Umbilical cord (tissue), 2 donors: ENCODE measurements at places on chromosomes 12 and 14. TPM values are rescaled to one million over a fixed set of nuclear protein-coding genes. Genes with fewer than 3 reads are reported as not detected.

C1S gene
- total RNA-seq: 201 TPM

CCDC60 gene
- total RNA-seq: 5.1 TPM

DNA sequence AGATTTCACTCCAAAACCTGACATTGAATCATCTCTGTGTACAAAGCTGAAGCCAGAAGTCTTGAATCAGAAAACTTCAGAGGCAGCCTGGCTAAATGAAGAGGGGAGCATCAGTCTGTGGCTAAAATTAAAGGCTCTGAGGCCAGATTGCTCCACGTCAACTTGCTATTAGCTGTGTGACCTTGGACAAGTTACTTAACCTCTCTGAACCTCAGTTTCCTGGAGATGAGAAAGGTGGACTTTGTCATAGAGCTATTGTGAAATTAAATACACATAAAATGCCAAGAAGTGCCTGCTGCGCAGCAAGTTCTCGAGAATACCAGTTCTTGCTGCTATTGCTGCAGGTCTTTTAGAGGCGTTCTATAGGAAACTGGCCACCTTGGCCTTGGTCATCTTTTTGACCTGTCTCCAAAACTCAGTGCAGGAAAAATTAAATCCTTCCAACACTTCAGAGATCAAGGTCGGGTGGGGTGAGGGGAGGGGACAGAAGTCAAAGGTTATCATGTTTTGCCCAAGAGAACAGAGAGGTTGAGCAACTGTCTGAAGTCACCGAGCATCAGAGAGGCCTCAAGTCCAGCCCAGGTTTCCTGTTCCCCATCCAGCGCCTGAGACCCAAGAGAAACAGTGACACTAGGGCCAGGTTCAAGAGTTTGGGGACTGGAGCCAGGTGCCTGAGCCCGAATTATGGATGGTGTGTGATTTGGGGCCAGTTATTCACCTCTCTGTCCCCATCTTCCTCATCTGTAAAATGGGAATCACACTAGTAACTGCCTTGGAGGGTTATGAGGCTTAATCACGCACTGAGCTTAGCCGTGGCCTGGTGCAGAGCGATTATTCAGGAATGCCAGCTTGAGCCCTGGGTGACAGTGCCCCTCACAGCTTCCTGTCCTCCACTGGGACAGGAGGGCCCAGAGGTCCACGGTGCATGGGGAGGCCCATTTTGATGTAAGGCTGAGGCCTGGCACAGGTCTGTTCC is 1.1 kb downstream of the SERPINA1 start:
- no peak for DNase-seq

DNA sequence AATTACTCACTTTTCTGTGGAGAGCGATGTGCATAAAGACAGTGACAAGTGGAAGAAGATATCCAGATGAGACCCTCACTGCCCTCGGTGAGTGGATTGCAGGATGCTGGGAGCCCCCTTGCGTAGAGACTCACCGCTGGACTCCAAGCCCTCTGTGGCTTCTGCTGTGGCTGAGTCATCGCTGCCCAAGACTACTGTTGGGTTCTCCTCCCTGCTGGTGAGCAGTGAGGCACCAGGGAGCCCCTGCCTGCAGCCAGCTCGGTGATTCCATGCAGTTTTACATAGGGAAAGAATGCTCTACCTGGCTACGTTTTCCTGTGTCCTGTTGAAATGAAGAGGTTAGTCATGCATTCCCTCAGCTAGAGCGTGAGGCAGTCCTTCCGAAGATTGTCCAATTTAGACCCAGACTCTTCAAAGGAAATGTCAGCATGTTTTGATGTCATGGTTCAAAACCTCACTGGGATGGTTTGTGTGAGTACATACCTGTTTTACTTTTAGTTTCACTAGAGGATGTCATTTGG is 28.2 kb downstream of the TRAF3 start:
- no peak for DNase-seq

ARHGEF25 gene
- total RNA-seq: 101 TPM

GRCh38 chr14:76307786-76308780 is 67.9 kb upstream of the ESRRB start:
- no peak for DNase-seq

KRT71 gene
- not detected for total RNA-seq

DNA sequence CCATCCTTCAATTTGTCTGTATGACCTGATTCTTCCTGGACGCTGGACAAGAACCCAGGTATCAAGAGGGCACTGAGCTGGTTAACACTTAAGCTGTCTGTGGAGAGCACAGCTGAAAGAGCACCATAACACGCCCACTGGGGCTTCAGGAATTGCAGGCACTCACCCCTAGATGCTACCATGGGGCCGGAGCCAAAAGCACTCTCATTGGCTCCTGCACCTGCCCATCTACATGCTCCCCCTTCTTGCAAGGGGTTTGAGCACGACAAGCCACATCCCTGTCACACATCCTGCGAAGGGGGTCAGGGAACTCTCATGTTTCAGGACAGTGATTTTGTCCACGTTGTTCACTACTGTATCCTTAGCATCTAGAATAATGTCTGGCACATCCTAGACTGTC is 35.1 kb upstream of the TBC1D15 start:
- DNase-seq: no peak

DNA sequence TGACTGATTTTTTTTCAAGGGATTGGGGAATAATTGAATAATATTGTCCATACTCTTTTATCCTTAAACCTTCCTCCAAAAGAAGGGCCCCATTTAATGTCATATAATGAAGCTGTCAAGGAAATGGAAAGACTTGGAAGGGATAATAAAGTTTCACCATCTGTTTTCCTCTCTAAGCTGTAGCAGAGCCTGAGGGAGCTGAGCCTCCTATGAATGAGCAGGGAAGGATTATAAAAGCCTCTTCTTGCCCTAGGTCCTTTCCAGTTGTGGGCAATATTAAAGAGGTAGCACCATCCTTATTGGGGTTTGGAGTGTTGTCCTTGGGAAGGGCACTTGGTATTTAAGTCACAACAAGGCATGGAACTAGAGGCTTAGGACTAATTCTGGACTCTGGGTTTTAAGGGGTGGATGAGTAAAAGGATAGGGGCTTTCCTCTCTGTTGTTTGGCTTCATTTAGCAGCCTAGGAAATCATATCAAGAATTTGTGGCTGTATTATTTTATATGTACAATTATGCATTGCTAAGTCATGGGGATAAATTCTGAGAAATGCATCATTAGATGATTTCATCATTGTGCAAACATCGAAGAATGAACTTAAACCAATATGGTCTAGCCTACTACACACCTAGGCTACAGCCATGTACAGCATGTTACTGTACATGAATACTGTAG is 408.5 kb upstream of the DCN start:
- no peak for DNase-seq

SLC5A8 gene
- 1.7 TPM for total RNA-seq

P3H3 gene
- total RNA-seq: 74.6 TPM

DNA sequence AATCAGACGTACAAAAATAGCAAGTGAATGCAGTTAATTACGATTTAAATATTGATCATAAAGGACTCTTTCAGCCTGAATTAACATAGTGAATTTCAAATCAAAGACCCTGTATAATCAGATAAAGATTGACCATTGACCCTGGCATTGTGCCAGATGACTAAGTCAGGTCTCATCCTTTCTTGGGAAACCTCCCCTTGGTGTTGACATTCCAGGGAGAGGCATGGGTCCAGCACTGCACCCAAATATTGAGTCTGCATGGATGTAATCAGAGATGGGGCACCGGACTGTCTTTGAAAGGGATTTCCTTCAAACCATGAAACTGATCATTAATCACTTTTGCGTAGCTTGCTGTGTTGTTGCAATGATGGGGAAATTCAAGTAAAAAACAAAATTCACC is 1138.2 kb downstream of the BCL11B start:
- no peak for DNase-seq

DNA sequence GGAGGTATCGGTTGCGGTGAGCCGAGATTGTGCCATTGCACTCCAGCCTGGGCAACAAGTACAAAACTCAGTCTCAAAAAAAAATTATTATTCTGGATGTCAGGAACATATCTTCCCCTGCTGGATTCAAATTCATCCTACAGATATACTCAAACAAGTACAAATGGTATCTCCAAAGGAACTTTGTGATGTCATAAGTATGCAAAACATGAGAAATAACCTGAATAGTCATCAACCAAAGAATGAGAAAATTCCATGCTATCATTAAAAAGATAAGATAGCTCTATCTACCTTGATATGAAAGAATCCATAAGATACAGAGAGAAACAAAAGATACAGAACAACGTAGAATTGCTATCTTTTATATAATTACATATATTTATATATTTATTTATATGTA is 67.7 kb downstream of the EEA1 start:
- no peak for DNase-seq

- DNase-seq: no peak
These were observed 3.7 kb downstream of the TAS2R42 start for GRCh38 chr12:11183011-11183410.

- DNase-seq: peak; percentile 7
These were observed 91.8 kb upstream of the RIC8B start for GRCh38 chr12:106682594-106683234.

GRCh38 chr14:60087668-60088067 is 4.1 kb upstream of the PCNX4 start:
- DNase-seq: no peak

DNA sequence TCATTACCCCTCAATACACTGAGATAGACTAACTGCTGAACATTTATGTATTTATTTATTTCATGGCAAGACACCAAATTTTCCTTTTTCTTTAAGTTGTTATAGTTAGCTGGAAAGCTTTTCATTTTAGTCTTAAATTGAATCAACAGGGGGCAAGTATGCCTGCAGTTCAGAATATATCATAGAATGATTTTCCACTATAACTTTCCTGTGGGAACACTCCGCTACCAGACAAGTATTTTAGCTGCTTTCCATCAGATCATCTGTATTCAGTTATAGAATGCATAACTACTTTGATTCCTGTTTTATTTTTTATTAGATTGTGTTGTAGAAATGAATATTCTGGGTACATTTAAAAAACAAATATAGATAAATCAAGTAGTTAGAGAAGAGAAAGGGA is 102.0 kb downstream of the SLC6A15 start:
- DNase-seq: no peak
